ENCODE measurements at places on chromosomes 16 and 17.

GRCh38 chr17:48751172-48751571 is 22.6 kb upstream of the HOXB13 start:
- no peak for DNase-seq

DNA sequence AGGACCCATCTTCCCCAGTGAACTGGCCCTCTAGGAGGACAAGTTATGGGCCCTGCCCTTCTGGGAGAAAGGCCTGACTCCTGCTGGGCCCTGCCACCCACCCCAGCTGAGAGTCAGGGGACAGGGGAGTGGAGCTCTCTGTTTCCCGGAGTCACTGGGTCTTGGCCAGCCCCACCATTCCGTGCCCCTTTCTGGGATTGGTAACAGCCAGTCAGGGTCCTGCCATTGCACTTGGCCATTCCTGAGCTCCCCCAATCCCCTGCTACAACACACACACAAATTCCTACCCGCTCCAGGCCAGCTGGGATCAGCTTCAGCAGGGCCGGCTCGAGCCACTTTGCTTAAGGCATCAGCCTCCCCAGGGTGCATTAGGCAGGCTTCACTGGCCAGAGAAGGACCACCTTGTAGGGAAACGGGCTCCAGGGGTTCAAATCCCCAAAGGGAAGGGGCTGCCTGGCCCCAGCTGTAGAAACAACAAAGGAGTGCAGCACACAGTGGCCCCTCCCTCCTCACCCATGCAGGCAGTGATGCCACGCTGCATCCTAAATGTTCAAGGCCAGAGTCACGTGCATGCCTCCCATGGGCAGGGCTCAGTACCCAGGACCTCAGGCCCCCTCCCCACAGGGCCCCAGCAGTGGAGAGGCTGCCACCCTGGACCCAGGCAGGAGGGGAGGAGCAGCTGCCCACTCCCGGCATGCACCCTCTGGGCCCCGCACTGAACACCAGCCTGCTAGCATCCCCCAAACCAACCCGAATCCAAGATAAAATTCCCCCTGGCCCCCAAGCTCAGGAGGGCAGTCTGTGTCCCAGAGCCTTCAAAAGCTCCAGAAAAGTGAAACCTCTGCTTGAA is 37.7 kb downstream of the C16orf78 start:
- no peak for DNase-seq

DNA sequence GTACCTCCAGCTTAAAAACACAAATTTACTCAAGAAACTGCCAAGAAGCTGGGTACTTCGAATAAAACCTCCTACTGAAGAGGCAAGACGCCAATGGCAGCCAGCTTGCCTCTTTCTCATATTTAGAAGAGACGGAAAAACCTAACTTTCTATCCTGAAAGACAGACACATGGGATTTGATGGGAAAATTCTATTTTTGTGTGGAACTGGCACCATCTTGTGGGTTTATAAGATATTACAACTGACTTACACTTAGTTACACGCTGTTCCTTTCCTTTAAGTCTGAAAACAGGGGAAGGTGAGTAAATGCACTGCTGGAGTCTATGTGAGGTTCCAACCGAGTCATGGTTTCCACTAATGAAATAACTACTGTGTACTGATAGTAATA is 10.3 kb downstream of the ZNF18 start:
- DNase-seq = no peak

- peak; percentile 59 for DNase-seq
Observed at GRCh38 chr17:81025741-81026129, 9.2 kb upstream of the BAIAP2 start.

GRCh38 chr17:78925234-78925633 is at the start of gene TIMP2:
Gene TIMP2 (minus strand): TSS chr17:78925387. CDS start chr17:78925088, 299 bp downstream.
- DNase-seq = peak; percentile 84

DNA sequence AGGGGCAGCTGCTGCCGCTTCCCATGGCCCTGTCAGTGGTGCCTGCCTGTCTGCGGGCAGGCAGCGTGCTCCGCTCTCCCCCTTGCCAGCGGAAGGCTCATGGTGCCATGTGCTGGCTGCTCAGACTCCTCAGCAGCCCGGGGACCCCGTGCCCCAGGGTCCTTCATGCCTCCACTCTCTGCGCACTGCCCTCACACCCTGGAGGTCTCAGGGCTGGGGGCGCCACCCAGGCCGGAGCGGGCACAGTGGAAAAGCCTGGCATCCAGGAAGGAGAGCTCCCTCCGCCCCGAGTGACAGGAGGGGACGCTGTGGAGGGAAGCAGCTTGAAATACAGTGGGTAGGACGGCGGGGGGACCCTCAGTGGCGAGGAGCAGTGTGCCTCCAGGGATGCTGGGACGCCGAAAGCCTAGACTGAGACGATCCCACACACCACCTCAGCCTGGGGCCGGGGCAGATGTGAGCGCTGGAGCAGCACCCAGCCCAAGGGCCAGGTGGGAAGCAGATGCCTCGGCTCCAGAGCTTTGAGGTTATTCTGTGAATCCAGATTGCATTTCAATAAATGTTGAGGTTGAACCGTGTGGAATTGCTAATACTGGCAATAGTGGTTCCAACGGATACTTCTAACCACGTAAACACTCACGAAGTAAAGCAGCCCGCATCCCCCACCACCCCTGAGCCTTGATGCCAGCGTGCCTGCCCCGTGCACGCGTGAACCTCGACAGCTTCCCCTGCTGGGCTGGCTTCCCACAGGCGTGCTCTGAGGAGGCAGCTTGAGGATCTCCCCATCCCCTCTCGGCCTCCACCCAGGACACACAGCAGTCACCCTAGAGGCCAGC is 6.5 kb downstream of the TMEM204 start:
- DNase-seq = no peak

DNA sequence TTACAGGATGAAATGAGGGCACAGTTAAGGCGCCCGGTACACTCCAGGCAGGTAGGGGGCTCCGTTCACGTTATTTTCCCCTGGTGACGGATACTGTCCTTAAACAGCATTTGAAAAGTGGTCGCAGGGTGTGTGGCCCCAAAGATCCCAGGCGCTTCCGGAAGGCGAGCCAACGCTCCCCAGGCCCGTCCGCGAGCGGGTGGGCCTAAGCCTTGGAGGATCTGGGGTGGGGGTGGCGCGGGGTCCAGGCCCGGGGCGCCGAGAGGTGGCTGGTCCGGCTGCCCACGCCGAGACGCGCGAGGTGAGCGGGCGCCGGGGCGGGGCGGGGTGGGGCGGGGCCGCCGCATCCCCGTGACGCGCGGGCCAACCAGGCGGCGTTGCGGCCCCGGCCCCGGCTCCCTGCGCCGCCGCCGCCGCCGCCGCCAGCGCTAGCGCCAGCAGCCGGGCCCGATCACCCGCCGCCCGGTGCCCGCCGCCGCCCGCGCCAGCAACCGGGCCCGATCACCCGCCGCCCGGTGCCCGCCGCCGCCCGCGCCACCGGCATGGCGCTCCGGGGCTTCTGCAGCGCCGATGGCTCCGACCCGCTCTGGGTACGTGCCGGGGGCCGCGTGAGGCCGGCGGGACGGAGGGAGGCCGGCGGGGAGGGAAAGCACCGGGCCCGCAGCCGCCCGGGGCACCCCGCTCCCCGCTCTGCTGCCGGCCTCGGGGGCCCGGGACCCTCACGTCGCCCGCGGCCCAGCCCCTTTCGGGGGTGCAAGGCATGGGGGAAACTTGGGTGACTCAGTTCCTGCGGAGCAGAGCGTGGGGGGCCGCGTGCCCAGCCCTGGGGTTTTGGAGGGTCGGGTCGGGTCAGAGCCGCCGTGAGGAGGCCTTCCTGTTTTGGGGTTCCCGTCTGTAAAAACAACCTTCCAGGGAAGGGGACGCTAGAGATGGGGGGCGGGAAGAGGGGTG is at the start of gene ABCC1:
Gene ABCC1 (plus strand): TSS at position 407 of the 951 bp plus-strand sequence. CDS start 136 bp downstream, at position 543.
- DNase-seq = peak; percentile 13

DNA sequence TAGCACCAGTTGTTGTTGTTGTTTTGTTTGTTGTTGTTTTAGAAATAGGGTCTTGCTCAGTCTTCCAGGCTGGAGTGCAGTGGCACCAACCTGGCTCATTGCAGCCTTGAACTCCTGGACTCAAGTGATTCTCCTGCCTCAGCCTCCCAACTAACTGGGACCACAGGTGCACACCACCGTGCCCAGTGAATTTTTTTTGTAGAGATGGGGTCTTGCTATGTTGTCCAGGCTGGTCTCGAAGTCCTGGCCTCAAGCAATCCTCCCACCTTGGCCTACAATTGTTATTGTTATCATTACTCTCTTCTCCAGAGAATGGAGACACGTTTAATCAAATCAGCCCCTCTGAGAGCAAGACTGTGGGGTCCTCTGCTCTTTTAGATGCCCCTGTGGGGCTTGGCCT is 42.7 kb upstream of the EMP2 start:
- DNase-seq = no peak

- DNase-seq = no peak
Observed at GRCh38 chr16:52488837-52489289, 58.1 kb downstream of the TOX3 start.

DNA sequence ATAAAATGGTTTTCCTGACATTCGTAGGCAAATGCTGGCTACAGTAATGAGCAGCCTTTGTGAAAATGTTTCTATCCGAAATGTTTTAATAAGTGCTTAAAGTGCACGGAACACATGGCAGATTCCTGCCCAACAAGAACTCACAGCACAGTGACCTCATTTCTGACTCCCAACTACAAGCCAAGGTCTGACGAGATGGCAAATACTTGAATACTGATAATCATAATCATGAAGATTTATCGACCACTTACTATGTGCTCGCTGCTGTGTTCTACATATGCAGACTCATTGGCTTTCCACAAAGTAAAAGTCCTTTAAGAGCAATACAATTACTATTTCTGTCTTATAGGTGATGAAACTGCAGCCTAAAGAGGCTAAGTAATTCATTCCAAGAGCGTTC is 238.1 kb upstream of the CDH5 start:
- no peak for DNase-seq

GRCh38 chr16:85446951-85447692 is 166.0 kb upstream of the GSE1 start:
- no peak for DNase-seq

GRCh38 chr17:65404761-65405160 is 156.7 kb downstream of the AXIN2 start:
- DNase-seq = no peak

GRCh38 chr17:14225254-14225980 is 11.2 kb downstream of the CDRT15 start:
- DNase-seq = no peak

- DNase-seq = no peak
Observed at GRCh38 chr16:30903596-30903995, 7.2 kb downstream of the CTF1 start.

- no peak for DNase-seq
Observed at GRCh38 chr16:79618692-79619050, 18.1 kb upstream of the MAF start.

- no peak for DNase-seq
Observed at GRCh38 chr17:34858591-34859565, 102.4 kb downstream of the CCT6B start.

DNA sequence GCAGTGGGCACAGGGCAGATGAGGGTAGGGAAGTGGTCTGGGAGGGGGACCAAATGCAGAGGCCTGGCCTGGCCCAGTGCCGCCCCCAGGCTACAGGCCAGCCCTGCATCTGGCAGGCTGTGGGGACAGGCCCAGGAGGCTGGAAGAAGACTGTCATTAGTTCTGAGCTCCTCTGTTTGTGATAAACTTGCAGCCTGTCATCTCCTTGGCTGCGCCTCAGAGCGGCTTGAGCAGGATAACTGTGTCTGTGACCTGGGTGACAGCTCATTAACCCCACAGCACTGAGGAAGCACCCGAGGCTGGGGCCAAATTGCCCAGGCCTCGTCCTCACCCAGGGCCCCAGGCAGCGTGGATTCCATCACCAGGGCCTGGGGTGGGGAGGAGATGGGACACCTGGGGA is 23.9 kb downstream of the ABCC3 start:
- DNase-seq = no peak

GRCh38 chr16:30335598-30336474 is 19.3 kb downstream of the CD2BP2 start:
- peak; percentile 19 for DNase-seq

DNA sequence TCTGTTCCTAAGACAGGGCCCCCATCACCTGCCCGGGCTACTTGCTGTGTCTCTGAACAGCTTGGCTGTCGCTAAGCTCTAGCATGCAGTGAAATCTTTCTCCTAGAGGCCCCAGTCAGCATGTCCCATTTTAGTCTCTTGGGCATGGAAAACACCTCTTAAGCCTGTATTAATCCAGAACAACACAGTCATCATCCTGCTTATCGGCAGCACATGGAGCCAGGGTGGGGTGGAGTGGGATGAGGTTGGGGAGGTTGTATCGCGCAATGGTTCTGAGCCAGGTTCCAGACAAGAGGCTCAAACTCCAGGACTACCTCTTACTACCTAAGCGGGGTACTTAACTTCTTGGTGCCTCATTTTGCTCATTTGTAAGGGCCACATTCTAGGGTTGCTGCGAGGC is 7.8 kb downstream of the ST6GALNAC2 start:
- DNase-seq = no peak

GRCh38 chr17:35968520-35969054 is 12.7 kb downstream of the CCL16 start:
- DNase-seq = no peak

- no peak for DNase-seq
Observed at GRCh38 chr16:10206215-10206614, 24.0 kb upstream of the GRIN2A start.

- no peak for DNase-seq
Observed at GRCh38 chr17:72421128-72422092, 300.6 kb downstream of the SOX9 start.

GRCh38 chr16:586645-587590 is 2.9 kb upstream of the RAB40C start:
- no peak for DNase-seq

GRCh38 chr17:1997927-1998742 is 27.0 kb downstream of the RTN4RL1 start:
- no peak for DNase-seq

GRCh38 chr17:46818929-46819859 is 702 bp upstream of the WNT3 start:
- DNase-seq = no peak

- DNase-seq = no peak
Observed at GRCh38 chr16:49545741-49546448, 172.3 kb downstream of the C16orf78 start.

All from nucleus accumbens (tissue), 56 donors.